ENCODE measurements at places on chromosomes 3 and 15. TPM values are rescaled to one million over a fixed set of nuclear protein-coding genes. Genes with fewer than 3 reads are reported as not detected.

Gene PRICKLE2
- total RNA-seq = not detected

DNA sequence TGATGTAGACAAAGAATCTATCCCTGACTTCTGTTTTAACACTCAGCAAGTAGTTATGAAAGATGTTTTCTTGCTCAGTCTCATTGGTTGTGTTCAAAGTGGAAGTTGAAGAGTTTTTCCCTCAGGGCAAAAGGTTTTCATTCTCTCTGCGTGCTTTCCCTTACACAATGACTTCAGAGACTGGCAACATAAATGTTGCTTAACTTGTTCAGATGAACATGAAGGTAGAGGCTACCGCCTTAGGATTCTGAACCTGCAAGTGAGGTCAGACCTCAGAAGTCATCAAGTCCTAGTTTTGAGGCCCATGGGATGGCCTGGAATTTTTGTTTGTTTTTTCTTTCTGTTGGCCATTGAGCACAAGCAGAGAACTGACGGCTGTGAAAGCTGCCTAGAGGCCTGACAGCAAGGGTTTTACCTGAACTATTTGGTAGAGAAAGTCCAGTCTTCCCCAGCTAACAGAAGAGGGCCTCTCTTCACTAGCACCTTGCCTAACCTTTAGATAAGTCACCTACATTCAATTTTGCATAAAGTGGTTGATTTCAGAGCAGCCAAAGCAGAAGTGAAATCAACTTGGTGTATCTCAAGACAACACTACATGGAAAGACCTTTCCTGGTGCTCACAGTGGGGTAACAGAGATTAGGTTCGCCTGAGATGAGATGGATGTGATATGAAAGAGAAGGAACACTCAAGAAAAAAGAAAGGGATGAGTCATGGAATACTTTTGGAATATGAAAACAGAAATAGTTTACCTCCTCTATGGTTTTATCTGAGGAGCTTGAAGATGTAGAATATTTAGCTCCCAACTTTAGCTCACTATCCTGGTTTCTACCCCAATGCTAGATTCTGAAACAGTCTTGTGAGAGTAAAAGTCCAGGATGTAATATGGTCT lies 53.6 kb upstream of the AP4E1 start:
- DNase-seq = no peak
- peaks cover 7% of the 10 kb centered on the region for H3K27me3 ChIP-seq
- H3K4me3 ChIP-seq = no peak overlapping the region
- H3K4me1 ChIP-seq = no peaks in the 10 kb centered on the region
- no peak overlapping the region for H3K27ac ChIP-seq
- no peaks in the 10 kb centered on the region for H3K36me3 ChIP-seq

Gene PDZRN3
- total RNA-seq = not detected

GRCh38 chr15:77010312-77010686 lies 15.4 kb downstream of the PSTPIP1 start:
- no peaks in the 10 kb centered on the region for H3K27me3 ChIP-seq
- peaks cover 53% of the 10 kb centered on the region for H3K36me3 ChIP-seq
- DNase-seq = no peak
- peaks cover 72% of the 10 kb centered on the region for H3K4me1 ChIP-seq
- H3K4me3 ChIP-seq = peak overlapping the region; percentile 45
- H3K27ac ChIP-seq = peak overlapping the region; percentile 91

DNA sequence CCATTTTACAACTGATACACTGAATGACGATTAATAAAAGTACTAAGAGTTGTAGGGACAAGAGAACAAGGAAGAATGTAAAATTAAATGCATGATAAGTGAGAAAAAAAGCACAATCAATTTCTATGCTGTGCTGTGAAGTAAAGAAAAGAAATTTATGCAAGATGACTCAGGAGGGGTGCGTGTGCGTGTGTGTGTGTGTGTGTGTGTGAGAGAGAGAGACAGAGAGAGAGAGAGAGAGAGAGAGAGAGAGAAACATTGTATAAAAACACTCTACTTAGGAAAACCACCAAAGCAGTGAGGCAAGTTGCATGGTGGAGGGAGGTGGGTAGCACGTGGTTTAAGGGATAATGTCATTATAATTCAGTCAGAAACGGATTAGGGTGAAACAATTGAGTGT lies 580.8 kb upstream of the ALCAM start:
- no peaks in the 10 kb centered on the region for H3K36me3 ChIP-seq
- no peaks in the 10 kb centered on the region for H3K27me3 ChIP-seq
- H3K27ac ChIP-seq = no peak overlapping the region

DNA sequence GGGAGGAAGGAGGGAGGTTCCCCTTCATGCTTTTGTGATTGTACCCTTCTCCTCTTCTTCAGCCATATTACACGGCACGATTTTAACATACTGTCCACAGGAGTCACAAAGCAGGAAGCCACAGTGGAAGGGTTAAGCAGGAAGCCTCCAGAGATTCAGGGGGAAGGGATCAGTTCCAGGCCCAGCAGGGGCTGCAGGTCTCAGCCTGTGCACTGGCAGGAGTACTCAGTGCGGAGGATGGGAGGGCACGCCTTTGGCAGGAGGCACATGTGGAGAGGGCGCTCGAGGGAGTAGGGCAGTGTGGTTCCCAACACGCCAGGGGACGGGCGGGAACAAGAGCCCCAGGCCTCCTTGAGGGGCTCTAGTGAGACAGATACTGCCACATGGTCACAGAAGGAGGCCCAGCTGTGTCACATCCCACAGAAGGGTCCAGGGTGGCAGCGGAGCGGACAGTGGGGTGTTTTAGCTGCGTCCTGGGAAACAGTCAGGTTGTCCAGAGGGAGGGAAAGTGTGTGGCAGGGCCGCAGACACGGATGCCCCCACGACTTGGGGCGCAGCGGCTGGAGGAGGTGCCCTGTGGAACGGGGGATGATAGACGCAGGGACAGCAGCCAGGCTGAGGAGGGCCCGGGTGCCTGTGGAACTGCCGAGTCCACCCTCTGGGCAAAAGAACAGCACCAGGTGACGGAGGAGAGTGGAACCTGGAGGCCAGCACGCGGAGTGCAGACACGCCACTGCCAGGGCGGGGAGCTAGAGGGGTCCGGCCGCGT lies 77.5 kb downstream of the CHSY1 start:
- H3K4me3 ChIP-seq = no peak overlapping the region
- DNase-seq = no peak
- no peaks in the 10 kb centered on the region for H3K27me3 ChIP-seq
- peaks cover 22% of the 10 kb centered on the region for H3K4me1 ChIP-seq
- peak overlapping the region; percentile 70 for H3K27ac ChIP-seq
- peaks cover 38% of the 10 kb centered on the region for H3K36me3 ChIP-seq

Measured in activated naive CD8-positive, alpha-beta T cell treated with anti-CD3 and anti-CD28 coated beads, Interleukin-2, amount 10 ng/mL, durations not matched to agents 7 days and 5 days (primary cell).